ENCODE measurements at places on chromosomes 12 and 14.

DNA sequence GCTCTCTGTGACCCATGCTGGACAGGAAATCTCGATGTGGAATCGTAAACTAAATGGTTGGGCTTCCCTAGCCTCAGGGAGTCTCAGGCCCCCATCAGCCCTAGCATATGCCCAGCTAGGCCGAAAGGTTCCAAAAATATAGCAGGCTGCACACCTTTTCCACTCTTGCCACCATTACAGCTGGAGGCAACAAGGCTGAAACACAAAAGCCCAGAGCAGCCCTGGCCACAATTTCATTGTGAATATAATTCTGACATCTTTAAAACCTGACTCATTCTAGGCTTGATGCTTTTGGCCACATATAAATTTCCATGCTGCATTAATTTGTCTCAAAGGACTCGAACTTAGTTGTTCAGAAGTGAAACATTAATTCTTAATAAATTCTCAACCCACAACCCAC is 382.2 kb downstream of the GRIN2B start:
- no peak for DNase-seq

DNA sequence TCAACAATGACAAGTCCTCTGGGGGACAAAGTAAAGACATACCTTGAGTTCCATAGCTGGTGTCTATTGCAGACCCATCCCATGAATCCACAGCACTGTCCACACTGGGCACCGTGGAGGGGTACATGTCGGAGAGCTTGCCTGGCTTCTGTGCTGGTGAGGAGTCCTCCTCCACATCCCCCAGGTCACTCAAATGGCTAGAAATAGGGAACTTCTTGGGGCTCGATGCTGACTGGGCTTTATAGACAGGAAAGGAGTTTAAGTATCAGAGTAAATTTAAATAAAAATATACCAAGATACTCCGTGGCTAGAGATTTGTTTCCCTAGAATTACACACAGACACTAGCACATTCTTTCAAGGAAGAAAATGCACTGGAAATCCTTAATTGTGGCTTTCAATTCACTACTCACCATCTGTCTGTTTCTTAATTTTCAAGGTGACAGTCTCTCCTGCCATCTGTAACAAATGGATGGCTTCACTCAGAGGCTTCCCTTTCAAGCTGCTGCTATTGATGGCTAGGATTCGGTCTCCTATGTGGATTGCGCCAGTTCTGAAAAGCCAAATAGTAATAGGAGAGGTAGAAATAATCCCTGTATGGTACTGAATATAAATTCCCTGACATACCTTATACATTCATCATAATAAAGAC is 90.1 kb downstream of the HELB start:
- DNase-seq = no peak

GRCh38 chr12:116259800-116260577 is 17.5 kb downstream of the MED13L start:
- no peak for DNase-seq

DNA sequence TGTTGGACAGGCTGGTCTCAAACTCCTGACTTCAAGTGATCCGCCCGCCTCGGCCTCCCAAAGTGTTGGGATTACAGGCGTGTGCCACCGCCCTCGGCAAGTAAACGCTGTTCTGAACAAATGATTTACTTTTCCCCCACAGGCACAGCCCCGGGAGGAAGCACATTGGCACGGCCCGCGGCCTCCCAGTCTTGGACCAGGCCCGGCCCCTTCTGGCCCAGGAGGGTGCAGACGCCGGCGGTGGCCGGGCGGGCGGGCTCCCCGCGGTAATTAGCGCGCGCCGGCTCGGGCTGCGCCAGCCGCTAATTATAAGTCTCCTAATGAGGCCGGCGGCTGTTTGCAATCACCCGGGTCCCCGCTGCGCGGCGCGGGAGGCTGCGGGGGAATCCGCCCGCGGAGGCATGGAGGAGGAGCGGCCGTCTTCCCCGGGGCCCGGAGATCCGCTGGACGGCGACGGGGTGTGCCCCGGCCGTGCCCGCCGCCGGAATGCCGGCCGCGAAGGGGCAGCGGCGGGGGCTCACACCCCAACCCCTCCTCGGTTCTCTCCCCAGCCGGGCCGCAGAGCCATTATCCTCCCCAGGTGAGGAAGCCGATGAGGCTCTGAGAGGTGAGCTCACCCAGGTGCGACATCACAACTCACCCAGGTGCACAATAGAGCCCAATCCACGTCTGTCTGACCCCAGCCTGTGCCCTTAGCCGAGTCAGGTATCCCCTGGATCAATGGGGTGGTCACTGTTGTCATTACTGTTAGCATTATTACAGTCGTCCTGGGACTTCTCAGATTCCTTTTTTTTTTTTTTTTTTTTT is 3.3 kb upstream of the POP5 start:
- no peak for DNase-seq

DNA sequence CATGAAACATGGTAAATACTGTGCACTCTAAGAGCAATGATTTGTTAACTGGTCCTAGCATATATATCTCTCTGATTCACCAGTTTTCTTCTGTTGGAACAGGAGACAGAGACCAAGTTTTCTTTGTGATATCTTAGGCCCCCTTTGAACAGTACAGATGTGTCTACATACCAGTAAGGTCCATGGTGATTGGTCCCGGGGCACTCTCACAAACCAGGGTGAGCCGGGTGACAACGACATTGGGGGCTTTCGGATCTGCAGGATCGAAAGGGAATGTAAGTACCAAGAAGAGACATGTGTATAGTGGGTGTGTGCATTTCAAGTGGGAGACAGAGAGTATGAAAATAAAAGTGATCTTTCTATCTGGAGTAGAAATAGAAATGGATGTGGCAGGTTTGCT is 11.3 kb upstream of the ERP27 start:
- no peak for DNase-seq

DNA sequence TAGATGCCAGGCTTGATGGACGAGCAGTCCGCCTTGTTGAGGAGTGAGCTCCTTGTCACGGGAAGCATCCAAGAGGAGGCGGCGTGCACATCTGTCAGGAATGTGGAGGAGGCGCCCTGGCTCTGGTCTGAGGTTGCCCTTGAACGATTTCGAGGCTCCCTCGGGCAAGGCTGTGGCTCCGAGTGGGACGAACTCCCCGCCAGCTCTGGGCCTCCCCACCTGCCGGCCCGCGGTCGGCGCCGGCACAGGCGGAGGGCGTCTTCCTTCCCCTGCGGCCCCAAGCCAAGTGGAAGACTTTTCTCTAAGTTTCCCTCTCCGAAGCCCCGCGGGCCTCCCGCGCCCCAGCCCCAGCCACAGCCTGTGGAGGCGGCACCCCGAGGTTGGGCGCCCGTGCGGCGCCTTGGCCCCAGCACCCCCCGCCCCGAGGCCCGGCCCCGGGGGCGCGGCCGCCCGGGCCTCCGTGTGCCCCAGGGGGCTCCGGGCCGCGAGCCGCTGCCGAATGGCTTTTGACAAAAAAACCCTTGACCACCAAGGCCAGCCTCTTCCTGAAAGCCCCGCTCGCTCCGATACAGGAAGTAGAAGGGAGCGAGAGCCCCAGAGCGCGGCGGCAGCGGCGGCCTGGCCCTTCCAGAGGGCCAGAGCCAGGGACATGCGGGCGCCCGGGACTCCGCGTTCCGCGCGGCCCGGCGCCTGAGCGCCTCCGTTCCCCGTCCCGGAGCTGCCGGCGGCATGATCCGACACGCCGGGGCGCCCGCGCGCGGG is at the start of gene RIN3:
RIN3 (plus strand) TSS at position 578 of the 762 bp plus-strand sequence; CDS start at position 730, 152 bp downstream.
- DNase-seq = no peak

DNA sequence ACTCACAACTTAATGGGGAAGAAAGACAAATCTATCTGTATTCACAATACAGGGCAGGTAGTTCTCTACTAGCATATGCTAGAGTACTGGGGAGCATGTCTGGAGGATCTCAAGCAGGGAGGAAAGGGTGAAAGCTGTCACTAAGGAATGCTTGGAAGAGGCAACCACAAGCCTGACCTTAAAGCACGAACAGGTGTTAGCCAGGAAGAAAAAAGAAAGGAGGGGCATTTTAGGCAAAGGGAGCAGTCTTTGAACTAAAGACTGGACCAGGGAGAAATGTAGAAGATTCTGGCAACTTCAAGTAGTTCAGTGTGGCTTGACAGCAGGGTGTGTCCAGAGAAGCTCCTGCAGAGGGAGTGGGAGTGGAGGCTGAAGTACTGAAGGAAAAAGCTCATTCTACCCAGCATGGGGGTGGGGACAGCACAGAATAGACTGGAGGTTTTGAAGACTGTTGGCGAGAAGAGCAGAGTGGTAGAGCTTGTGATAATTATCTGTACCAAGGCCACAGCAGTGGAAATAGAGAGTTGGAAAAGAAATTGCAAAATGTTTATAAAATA is 50.9 kb downstream of the AP5M1 start:
- no peak for DNase-seq

- no peak for DNase-seq
Measured at GRCh38 chr12:33671676-33672075, 232.1 kb upstream of the SYT10 start.

- no peak for DNase-seq
Measured at GRCh38 chr12:77954206-77954555, 123.5 kb downstream of the NAV3 start.

DNA sequence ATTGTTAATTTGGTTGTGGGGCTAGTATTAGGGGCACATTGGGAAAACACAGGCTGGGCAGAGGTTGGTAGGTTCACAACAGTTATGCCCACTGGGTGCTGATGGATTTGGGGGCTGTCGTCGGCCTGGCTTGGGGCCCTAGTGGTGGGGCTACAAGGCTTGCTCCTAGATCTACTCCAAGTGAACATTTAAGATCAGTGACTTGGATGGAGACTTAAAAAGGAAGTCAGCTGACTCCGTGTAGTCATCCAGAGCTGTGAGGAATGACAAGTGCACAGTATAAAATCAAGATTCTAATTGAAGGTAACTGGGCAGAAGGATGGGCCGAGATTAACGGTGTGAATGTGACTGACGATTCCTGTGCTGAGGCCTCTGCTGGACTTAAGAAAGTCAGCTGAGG is 12.8 kb upstream of the NR4A1 start:
- no peak for DNase-seq

DNA sequence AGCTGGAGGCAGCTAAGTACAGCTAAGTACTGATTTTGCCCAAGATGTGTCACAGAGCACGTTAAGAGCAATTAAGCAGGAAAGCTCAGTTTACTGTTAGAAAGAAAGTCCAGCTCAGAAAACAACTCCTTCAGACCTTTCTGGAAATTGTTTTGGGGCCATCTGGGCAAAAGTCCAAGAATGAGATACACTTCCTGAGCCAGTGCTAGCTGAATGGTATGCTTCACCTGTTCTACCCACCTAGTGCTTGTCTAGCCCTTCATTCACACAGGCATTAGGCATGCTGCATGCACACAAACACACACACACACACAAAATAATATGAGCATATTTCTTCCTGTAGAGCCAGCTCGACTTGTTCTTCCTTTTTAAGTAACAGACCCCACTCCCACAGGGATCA is 6.6 kb upstream of the IKZF4 start:
- DNase-seq = no peak

DNA sequence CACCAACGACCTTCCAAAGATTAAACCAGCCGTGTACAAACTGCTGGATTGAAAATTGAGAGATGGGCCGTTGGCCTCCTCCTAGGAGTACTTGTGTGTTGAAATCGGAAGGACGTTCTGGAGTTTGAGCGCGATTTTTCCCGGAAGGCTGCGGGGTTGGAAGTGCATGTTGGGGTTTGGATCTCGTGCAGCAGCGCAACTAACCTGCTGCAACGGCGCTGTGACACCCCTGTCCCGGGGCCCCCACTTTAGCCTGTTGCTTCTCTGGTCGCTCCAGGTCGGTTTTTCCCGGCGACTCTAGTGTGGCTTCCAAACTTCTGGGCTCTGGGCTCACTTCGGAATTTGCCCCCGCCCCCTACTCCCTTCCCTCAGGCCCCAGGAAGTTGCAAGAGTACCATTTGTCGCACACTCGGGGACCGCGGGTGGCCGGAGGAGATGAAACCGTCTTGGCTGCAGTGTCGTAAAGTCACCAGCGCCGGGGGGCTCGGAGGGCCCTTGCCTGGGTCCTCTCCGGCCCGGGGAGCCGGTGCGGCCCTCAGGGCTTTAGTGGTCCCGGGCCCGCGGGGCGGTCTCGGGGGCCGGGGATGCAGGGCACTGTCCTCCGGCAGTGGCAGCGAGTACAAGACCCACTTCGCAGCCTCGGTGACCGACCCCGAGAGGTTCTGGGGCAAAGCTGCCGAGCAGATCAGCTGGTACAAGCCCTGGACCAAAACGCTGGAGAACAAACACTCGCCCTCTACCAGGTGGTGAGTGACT is at the start of gene ACSS3:
ACSS3 (plus strand) TSS at position 394 of the 756 bp plus-strand sequence; CDS start at position 436, 42 bp downstream.
- no peak for DNase-seq

DNA sequence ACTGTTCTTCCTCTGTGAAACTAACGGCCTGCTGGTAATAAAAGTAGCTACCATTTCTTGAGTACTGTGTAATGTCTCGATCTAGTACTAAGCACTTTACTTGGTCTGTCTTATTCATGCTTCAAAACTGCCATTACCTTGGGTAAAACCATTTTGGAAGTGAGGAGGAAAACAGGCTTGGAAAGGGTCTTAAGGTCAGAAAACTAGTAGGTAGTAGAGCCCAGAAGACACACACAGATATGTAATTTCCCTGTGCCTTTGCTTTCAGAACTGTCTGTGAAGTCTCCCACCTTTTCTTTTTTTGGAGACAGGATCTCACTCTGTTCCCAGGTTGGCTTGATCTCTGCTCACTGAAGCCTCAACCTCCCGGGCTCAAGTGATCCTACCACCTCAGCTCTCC is 3.4 kb upstream of the DDX55 start:
- no peak for DNase-seq

GRCh38 chr12:84507956-84508850 is 404.4 kb downstream of the SLC6A15 start:
- DNase-seq = peak; percentile 36

DNA sequence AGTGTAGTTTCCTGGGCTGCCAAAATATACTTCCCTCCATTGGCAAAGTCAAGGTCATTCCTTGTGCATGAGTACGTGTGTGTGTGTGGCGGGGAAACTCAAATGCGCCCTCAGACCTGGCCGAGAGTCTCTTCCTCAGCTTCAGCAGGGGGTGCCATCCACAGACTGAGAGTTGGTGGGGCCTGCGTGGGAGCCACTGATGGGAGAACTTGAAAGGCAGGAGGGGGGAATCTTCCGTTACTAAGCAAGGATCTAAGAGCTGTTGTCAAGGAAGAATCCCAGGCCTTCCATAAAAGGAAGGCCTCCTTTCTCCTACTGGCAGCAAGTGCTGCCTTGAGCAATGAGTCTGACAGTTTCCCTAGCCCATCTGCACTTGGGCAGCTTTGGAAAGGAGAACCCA is 274.9 kb downstream of the EMP1 start:
- DNase-seq = no peak

DNA sequence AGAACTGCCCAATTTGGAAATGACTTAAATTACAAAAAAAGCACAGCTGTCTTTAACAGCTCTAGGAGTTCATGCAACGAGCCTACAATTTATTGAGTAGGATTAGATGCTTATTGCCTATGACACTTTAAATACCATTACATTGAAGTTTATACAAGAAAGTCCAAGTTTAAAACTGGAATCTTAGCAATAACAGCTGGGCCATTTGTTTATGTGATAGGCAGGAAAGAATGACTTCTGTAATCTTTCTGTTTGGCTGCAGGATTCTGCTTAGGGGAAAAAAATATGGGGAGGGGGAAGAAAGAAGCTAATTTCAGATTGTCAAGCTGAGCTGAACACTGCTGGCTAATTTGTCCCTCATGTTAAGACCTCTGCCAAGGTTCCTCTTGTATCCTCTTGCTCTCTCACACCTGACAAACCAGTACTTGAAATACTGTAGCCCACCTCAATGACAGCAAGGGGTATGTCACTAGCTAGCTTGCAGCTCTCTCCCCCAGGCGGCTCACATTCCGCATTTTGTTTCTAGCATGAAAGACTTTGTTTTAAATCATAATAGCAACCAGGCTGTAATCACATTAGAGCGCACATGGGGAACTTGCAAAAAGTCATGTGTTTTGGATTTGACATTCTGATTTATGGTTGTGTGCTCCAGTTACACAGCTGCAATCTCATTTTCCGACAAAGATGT is 384.8 kb downstream of the BMP4 start:
- no peak for DNase-seq

- DNase-seq = no peak
Measured at GRCh38 chr14:75822522-75823141, 159.2 kb downstream of the TGFB3 start.

Measured in SIG-M5 (cell line).